Right lung (tissue), 10 donors: ENCODE measurements at places on chromosomes 7 and 10. TPM values are rescaled to one million over a fixed set of nuclear protein-coding genes. Genes with fewer than 3 reads are reported as not detected.

DNA sequence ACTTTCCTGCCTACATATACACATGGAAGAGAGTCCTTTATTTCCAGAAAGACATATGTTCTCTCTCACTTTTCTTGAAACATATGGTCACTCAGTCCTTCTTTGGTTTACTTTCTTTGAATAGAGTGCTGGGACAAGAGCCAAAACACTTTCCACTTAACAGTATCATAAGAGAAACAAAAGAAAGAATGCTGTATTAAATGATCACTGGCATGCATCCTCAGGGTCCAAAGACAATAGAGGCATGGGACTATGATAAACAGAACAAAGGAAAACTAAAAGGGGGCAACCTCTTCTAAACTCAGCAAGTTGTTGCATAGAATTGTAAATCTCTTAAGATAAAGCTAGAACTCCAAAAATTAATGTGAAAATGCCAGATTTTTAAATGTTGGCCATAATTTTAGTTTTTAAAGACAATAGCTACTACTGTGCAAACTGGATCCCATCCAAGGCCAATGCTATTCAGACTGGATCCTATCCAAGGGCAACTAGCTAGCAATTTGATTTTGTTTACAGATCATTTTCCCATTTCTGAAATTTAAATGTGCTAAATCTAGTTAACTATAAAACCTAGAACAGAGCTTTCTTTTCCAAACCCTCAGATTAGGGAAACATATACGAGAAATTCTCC, 687.5 kb downstream of the SORCS3 start:
- DNase-seq = peak; percentile 31

DNA sequence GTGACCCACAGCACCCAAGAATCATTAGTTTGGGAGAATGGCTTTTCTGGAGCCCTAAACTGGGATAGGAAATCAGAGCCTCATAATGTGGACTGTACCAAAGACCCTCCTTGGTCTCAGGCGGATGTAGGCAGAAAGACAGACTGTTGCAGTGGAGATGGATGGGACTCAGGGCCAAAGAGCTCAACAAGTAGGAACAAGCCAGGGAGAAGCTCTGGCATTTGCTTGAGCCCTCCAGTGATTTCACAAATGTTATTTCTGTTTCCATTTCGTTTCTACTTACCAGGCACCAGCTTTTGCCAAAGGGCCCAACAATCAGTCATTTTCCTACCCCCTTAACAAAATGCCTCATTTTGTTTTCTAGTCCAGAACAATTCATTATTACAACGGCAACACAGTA, 762.7 kb downstream of the KCNMA1 start:
- DNase-seq = no peak

GRCh38 chr7:143454091-143454680, 10.9 kb downstream of the TAS2R60 start:
- DNase-seq = no peak

DNA sequence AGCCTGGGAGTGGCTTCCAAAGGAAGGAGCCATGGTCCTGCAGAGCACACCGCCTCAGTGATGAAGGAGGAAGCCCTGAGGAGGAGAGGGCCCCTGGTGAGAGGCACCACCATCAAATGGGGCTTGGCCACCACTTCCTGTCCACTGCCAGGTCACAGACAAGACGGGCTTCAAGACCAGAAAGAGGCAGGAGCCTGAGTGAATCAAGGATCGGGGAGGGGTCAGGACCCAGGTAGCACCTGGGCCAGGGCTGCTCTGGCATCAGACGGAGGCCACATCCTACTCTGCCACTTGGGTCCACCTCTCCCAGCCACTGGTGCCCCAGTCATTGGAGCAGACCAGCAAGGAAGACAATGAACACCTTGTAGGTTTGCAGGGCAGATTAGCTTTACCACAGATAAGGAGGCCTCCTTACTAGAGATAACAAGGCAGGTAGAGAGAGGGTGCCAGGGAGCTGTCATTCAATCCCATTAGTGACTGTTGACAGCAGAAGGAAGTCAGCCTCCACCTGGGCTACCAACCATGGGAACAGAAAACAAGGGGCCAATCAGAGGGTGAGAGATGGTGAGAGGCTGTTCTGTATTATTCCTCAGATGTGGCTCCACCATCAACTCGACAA, 143.4 kb downstream of the TNS3 start:
- DNase-seq = no peak

- DNase-seq = no peak
Measured at GRCh38 chr10:16816171-16816570, 1.1 kb downstream of the RSU1 start.

DNA sequence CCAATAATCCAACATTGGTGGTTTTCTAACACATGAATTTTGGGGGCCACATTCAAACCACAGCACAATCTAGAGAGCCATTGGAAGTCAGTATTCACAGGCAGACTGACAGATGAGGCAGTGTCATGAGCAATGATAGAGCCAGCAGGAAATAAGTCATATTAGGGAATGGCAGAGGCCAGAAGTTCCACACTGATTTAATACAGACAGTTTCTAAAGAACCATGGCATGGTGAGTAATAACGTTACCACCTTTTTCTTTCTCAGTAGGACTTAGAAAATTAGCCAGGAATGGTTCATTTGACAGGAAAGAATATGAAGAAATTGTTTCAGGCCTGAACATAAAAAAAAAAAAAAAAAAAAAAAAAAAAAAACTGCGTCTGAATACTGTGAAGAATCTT, 210.3 kb downstream of the GPAM start:
- DNase-seq = no peak

DNA sequence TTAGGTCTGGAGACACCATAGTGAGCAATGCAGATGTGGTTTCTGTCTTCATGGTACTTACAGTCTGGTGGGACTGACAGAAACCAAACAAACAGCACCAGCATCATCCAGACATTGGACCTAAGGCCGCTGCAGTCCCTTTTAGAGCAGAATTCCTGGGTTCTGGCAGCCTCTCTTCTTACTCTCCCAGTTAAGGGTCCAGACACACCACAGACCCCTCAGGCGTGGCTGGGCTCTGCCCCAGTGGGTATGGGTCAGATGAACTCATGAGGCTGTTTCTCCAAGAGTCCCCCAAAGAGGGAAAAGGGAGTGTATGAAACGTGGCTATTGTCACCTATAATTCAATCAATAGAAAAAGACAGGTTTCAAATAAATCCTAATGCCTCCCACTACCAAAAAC, 31.3 kb downstream of the PRLHR start:
- DNase-seq = no peak

DNA sequence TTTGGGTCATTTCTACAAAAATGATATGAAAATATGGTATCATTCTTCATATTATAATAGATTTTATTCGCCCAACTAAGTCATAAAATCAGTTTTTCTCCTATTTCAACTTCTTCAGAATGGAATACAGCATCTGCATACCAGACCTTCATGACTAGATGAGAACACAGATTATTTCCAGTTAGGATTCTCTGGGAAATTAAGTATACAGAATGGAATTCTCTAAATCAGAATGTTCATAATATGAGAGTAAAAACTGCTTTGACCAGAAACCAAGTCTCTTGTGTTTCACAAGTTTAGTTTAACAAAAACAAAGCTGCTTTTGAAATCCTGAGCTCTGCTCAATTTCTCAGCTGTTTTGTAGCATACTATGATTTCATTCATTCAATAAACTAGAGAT, 160.3 kb upstream of the SEMA3A start:
- no peak for DNase-seq

DNA sequence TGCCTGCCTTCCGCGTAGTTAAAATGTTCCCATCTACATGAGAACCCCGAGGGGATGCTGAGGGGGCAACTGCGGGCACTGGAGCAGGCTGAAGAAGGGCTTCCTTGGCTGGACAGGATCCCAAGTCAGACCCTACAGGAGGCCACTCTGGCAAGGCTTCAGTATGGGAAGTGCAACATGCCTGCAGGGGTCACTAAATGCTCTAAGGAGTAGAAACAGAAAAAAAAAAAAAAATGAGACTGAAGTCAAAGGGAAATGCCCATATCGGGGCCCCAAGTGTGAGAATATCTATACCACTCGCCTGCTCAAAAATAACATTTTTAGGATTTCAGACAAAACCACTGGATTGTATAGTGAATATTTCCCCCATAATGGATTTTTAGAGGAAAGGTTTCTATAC, 33.5 kb downstream of the FAM204A start:
- no peak for DNase-seq

DNA sequence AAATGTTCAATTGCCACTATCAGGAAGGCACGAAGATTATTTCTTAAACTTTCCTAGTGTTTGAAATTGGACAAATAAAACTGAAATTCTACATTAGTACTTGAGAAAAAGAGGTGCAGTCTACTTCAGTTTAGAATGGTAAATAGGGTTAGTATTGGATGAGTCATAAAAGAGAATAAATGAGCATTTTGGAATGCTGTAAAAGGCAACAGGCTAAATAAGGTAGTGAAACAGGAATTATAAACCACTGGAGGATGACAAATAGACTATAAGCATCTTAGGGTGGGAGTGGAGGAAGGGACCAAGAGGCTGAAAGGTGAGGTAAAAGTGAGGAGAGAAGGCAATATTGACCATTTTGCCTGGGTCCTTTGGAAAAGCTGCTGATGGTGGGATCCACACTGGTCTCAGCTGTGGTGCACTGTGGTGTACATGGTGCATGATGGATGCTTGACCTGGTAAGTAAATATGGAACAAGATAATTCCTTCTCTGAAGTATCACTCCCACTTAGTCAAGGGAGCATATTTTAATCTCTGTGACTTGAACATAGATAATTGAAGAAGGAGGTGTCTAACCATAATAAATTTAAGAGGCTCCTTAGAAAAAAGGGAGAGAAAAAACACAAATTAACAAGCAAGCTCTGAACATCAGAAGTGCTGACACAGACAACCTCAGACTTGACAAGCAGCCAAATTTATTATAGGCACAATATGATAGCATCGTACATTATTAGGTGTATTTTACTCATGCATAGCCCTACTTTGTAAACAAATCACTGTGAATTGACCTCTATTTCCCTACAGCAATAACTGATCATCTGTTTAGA, 76.4 kb upstream of the SCIN start:
- DNase-seq = no peak

DNA sequence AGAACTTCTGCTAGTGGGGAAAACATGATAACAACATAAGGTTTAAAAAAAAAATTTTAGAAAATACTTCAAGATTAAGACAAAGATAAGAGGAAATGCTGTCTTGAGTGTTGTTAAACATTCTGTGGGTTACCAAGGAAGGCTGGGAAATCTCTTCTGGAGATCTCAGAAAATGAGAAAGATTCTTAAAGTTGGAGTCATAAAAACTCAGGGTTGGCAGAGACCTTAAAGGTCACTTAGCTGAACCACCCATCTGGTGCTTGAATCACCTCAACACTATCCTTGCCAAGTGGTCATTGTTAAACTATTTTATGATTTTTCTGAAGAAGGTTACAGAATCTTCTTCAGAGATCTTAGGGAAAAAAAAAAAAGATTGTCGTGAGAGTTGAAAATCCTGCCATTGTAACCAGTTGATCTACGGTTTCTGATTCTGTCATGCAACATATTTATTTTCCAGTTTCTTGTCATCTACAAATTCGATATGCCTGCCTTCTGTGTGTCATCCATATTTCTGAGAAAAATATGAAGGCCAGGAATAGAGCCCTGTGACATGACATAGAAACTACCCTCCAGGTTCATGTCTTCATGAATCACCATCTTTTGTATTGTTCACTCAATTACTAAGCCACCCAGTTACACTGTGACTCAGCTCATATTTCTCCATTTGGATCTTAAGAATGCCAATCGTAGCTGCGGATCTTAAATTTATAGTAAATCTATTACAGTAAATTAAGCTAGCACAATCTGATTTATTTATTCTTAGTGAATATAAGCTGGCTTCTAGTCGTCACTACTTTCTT, 179.2 kb downstream of the ST7 start:
- DNase-seq = no peak

- no peak for DNase-seq
Measured at GRCh38 chr10:102404361-102405107, 9.0 kb downstream of the NFKB2 start.

DNA sequence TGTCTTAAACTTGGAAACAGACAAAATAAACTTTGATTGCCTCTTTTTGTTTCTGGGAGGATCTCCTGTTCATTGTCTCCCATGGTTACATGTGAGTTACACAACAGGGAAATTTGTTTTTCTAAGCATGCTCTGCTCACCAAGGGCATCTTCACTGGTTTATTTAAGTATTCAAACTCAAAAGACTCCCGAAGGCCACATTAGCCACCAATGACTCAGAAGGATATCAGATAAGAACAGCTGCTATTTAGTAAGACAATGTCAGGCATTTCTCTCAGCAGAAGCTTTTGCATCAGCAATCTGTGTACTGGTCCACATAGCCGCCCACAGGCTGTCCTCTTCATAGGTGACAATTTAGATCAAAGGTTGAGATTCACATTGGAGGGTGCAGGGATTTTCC, 19.3 kb downstream of the OR6B1 start:
- DNase-seq = no peak

DNA sequence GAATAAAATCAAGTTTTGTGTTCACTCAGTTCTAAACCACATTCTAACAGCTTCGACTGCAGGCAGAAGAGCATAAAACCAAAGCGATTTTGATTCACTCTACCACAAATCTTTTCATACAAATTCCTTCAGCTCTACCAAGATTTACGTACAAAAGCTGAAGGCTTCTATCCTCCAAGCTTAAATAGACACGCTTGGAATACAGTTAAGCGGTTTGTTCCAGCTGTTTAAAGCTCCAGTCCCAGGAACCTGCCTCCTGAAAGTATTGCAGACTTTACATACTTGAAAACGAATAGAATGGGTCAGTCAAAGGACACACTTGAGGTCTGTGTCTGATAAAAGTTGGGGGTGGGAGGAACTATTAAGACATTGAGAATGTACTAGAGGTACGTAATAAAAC, 102.9 kb downstream of the MPP7 start:
- DNase-seq = no peak

- DNase-seq = no peak
Measured at GRCh38 chr7:16080131-16080530, 341.2 kb downstream of the CRPPA start.

- no peak for DNase-seq
Measured at GRCh38 chr7:28986028-28986764, 28.1 kb upstream of the TRIL start.

DNA sequence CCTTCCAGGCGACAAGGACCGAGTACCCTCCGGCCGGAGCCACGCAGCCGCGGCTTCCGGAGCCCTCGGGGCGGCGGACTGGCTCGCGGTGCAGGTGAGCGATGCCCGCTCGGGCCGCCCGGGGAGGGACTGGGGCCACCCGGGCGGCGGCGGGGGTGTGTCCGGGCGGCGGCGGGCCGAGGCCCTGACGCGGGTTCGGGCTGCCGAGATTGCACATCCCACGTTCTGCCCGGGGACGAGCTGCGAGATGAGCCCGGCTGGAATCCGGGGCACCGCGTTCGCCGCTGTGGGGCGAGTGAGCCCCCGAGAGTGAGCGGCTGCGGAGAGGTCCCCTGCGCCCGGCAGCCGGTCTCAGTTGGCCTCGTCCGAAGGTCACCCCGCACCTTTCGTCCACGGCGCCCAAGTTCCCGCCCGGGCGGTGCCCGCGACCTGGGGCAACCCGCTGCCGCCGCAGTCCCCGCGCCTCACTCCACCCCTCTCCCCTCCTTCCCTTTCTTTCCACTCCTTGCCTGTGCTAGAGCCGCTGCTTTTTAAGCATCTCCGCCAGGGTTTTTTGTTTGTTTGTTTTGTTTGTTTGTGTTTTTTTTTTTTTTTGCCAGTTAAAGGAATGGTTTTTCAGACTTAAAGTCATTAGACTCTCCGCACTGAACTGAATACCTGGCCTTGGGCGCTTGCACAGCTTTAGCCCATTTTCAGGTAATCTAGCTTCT, 515 bp downstream of the RALA start:
- DNase-seq = no peak

TRIM74 gene
- polyA plus RNA-seq = 0.99 TPM

CRTAC1 gene
- polyA plus RNA-seq = 2.7 TPM

HDAC9 gene
- polyA plus RNA-seq = 11.1 TPM

CALHM2 gene
- polyA plus RNA-seq = 15.0 TPM

ICA1 gene
- 34.5 TPM for polyA plus RNA-seq

C10orf105 gene
- polyA plus RNA-seq = 0.42 TPM

MPP7 gene
- 14.3 TPM for polyA plus RNA-seq
